ENCODE measurements at places on chromosomes 4 and X.
A peak's percentile ranks its signal among the peaks of the same experiment; 100 is the strongest.

DNA sequence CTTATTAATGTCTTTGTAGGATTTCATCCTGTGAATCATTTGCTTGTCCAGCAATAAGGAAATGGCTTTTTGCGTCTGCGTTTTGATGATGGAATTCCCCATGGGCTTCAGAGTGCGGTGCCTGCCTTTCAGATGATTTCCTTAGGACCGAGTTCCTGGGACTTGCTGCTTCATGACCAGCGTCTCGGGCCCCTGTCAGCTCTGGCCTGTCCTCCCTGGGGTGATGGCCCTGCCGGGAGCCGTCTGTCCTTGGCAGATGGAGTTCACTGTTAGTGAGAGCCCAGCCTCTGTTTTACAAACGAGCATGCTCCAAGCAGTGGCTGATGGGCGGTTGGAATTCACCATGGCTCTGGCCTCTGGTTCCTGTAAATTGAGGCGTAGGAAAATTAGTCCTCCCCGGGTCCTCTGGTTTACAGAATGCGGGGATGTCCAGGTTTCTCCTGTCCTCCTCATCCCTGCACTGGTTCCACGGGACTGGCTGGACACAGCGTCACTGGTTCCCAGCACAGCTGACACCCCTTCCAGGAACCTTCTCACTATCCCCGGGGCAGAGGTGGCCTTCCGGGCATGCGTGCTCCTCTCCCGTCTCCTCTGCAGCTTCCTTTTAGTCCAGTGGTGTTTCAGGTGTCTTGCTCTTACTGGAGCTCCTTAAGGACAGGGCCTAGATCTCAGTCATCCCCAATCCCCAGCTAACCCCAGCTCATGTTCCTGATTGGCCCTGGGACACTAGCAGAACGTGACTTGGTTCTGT, 34.9 kb downstream of the TBC1D14 start:
- DNase-seq, result no peak

DNA sequence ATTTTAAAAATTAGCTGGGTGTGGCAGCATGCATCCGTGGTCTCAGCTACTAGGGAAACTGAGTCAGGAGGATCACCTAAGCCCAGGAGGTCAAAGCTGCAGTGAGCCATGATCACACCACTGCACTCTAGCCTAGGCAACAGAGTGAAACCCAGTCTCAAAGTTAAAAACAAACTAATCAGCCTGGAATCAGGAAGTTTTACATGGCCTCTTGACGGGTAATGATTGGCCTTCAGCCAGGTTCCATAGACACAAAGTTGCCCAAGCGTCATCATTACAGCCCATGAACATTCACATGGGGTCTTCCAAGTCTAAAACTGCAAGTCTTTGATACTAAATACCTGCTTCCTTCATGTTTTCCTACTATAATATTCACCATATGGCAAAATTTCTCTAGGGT, 10.0 kb upstream of the RGN start:
- no peak for DNase-seq

DNA sequence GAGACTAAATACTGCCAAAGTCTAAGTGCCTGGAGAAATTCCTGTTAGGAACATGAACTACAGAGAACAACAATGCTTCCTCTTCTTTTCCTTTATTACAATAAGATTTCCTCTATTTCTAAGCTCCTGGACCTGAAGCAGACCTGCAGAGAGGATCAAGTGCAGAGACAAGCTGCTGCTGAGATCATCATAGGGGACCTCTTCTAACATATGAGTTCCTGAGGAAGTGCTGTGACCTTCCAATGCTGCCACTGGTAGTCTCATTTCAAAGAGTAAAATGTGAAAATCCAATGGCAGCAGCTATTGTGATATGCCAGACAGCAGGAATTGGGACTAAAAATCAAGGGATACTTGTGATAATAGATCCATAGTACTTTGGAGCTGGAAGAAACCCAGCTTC, 28.0 kb downstream of the CCNG2 start:
- DNase-seq, result no peak

GRCh38 chr4:54700986-54701385, 43.2 kb downstream of the KIT start:
- DNase-seq, result no peak

GRCh38 chr4:47084795-47085194, 53.4 kb downstream of the GABRB1 start:
- no peak for DNase-seq

- no peak for DNase-seq
These were observed 154.2 kb upstream of the FAM9B start for GRCh38 chrX:9188117-9188516.

GRCh38 chrX:31931225-31931624, 859.4 kb upstream of the FTHL17 start:
- DNase-seq, result peak; percentile 23
